MG63 (cell line): ENCODE measurements at places on chromosomes 4 and X.

GRCh38 chr4:127632420-127633403, at the start of gene INTU:
Gene INTU (plus strand): TSS chr4:127632957. CDS start chr4:127633035, 78 bp downstream.
- DNase-seq, result peak; percentile 93

DNA sequence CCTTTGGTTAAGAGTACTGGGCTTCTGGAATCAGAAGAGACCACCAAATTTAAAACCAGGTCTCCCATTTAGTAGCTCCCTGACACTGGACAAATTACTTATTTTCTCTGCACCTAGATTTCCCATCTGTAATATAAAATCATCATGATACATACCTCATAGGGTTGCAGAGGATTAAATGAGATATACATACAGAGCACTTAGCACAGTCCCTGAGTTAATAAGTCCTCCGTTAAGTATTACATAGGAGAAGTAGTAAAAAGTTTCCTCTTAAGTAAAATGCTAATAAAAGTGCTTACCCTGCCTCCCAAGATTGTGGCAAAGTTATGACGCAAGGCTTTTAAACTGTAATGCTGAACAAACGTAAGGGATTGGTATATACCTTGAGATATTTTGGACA, 539 bp upstream of the CHIC1 start:
- DNase-seq, result no peak

DNA sequence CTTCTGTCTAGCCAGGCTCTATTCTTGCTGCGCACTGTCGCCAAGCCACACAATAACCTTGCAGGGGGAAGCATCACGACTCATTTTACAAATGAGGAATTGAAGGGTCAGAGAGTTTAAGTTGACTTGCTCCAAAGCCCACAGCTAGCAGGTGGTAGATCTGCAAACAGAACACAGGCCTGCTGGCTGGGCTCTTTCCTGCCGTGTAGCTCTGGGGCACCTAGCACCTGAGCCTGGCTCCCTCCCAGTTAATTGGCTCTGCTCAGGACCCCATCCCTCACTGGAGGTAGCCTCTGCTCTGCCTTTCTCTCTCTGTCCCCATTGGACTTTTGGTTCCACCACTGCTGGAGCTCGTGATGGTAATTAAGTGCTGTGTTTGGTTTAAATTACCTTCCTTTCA, 98.5 kb downstream of the NSUN7 start:
- no peak for DNase-seq

DNA sequence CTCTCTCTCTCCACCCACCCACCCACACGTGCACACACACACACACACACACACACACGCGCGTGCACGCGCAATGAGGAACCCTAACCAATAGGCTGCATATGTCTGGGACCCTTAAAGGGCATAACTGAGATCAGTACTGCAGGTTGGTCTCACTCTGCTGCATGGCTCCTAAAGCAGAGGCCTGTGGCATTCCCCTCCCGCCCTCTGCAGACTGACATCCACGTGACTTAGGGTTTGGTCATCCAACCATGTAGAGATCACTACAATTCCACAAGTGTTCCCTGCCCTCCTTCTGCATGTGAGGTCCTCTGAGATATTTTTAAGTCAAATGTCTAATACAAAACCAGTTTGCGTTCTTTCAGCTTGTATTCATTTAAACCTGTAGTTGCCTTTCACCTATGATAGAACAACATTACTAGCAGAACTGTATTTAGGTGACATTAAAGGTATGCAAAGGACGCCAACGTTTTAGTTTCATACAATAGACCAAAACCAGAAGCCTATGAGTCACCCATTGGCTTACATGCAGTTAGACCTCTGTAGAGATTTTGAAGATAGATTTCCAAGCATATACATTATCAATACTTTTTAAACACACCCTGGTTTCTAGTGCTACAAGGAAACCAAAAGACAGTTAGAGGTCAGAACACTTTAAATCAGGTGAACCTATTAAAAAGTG, 10.1 kb downstream of the XAGE5 start:
- DNase-seq, result no peak

GRCh38 chr4:472881-473569, 25.9 kb downstream of the ZNF721 start:
- peak; percentile 11 for DNase-seq

- DNase-seq, result no peak
Observed at GRCh38 chrX:133185119-133185518, 33.0 kb downstream of the TFDP3 start.

GRCh38 chr4:152063621-152064240, 302.9 kb upstream of the GATB start:
- peak; percentile 4 for DNase-seq

- no peak for DNase-seq
Observed at GRCh38 chr4:101157415-101158133, 189.8 kb downstream of the PPP3CA start.

GRCh38 chrX:115413246-115413878, 123.8 kb downstream of the LUZP4 start:
- peak; percentile 5 for DNase-seq
